Activated T-cell treated with anti-CD3 and anti-CD28 coated beads, Interleukin-2, amount 50 U/mL, for 24 hours (primary cell): ENCODE measurements at places on chromosomes 5 and 9.
A peak's percentile ranks its signal among the peaks of the same experiment; 100 is the strongest.

DNA sequence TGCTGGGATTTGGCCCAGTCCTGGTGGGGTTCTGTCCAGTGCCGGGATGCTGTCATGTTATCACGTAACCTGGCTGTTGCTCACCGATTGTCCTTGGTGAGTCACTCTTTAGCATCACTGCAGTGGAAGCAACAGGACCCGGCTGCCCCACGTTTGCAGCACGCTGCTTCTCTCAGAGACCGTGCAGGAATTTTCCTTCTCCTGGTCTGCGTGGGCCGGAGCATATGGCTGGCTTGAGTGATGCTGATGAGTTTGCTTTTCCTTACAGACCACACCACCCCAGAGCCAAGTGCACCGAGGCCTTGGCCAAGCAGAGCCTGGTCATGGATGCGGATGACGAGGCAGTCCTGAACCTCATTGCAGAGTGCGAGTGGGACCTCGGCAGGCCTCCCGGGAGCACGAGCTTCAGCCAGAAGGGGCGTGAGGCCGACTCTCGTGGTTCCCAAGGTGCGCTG lies 21.4 kb downstream of the CEP72 start:
- DNase-seq: peak; percentile 19

DNA sequence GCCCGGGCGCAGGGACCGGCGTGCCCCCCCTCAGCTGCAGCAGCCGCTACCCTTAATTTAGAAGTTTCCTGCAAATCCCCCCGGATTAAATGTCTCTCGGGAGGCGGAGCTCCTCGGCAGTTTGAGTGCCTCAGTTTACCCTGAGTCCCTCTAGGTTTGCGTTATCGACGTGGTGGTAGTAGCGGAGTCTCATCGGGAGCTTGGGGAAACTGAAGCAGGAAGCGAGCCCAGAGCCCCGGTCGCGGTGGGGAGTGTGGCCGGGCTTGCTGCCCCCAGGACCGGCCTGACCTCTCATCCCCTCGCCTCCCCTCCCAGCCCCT lies 529 bp upstream of the TPM2 start:
- DNase-seq: peak; percentile 53

DNA sequence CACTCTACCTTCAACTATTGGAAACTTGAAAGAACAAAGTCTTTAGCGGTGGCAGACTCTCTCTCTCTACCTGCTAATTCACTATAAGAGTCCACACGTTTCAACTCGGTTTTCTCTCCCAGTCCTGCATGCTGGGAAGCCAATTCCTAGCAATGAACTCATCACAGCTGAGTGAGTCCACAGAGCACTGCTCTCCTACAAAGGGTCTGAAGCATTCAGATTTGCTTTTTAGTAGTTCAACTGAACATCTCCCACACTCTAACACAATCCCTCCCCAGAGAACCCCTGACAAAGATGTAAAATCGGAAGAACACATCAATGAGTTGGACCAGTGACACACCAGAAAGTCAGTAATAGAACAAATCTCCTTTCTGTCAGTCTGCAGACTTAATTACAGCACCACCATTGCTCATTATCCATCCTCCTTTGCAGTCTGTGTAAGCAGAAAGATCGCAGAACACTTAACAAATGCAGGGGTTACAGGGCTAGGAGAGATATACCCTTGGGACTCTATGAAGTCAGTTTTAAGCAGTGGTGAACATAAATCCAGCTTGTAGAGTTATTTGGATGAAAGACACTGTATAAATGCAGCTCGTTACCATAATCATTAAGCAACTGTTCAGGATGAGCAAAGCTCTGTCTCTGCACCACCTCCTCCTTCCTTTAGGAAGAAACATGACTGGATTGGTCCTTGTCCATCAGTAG lies 353.4 kb upstream of the GRIA1 start:
- DNase-seq: no peak

- no peak for DNase-seq
Observed at GRCh38 chr5:38871058-38871605, 25.3 kb downstream of the OSMR start.

DNA sequence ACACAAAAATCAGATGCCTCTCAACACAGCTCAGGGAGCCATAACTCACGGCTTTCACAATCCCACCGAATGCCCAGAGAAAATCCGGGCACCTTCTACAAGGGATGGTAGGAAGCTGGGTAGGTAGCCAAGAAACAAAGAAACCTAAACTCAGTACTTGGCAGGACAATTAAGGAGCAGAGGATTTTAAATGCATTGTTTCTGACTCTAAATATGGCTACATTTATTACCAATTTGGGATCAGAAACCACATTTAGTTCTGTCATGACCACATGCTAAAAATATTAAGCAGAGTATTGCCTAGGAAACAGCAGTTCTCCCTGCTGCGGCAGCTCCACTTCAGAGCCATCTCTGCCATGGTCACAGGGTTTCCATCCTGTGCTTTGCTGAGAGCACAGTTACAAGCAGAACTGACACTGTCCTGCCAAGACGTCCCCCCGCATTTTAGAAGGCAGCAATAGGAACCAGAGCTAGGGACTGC lies 57.5 kb downstream of the SIL1 start:
- DNase-seq: no peak

GRCh38 chr5:75051217-75051751 lies 1.1 kb downstream of the GCNT4 start:
- peak; percentile 59 for DNase-seq

DNA sequence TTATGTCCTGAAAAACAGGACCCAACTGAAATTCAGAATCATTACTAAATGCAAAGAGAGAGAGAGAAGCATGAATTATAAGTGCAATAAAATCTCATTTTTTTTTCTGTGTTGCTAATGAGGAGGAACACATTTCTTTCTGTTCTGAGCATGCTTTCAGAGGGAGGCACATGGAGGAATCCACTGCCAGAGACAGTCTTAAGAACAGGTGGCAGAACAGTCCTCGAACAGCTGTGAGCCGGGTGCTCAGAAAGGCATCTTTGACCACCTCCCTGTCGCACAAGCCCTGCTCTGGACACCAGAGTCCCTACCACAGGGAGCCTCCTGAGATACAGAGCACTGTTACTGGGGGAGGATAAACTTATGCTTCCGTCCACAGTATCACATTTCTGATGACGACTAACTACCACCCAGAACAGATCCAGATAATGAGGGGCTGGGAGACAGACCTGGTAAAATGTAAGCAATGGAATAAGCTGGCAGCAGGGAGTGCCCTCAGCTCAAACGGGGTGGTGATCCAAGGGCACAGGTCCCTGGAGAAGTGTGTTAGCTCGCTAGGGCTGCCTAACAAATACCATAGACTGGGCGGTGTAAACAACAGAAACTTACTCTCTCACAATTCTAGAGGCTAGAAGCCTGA lies 134.0 kb downstream of the SLC1A3 start:
- DNase-seq: no peak

DNA sequence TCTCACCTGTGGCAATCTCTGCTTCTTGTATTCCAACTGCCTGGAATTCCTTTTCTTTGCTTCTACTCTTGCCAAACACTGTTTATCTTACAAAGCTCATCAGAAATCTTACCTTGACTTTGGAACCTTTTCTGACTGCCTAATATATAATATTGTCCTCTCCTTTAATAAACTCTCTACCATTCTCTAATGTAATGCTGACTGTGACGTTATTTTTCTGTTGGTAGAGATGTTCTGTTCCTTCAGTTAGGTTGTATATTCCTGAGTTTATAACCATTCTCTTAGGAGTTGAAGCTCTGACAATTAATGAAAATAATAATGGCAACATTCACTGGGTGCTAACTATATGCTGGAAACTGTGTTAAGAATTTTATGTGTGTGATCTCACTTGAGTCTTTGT lies 188.8 kb upstream of the ATP10B start:
- DNase-seq: no peak

DNA sequence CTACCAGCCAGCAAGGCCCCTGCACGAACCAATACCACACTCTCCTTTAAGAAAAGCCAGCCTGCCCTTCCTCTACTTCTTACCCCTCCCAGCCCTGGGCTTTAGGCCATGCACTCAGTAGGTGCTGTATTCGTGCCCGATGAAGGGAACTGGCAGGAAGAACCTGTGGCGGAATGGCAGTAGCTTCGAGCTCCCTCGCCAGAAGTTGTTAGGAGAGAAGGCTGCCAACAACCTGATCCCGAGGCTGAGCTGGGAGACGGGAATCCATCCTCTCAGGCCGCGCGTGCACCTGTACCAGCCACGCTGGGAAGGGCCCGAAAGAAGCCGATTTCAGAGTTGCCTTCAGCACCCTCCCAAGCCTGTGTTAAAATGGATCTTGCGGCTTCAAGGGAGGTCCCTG lies 45.3 kb upstream of the AKNA start:
- DNase-seq: no peak

GRCh38 chr9:110432253-110432652 lies 94.6 kb upstream of the TXNDC8 start:
- DNase-seq: no peak

DNA sequence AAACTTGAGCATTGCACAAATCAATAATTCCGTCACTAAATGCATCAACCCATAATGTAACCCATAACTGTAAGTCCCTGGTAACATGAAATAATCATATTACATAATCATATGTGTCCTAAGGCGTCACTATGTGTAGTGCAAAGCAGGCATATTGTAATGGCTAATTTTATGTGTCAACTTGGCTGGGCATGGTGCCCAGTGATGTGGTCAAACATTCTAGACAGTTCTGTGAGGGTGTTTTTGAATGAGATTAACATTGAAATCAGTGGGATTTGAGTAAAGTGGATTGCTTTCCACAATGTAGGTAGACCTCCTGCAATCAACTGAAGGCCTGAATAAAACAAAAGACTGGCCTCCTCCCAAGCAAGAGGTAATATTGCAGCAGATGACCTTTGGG lies 794.4 kb upstream of the ACO1 start:
- no peak for DNase-seq

DNA sequence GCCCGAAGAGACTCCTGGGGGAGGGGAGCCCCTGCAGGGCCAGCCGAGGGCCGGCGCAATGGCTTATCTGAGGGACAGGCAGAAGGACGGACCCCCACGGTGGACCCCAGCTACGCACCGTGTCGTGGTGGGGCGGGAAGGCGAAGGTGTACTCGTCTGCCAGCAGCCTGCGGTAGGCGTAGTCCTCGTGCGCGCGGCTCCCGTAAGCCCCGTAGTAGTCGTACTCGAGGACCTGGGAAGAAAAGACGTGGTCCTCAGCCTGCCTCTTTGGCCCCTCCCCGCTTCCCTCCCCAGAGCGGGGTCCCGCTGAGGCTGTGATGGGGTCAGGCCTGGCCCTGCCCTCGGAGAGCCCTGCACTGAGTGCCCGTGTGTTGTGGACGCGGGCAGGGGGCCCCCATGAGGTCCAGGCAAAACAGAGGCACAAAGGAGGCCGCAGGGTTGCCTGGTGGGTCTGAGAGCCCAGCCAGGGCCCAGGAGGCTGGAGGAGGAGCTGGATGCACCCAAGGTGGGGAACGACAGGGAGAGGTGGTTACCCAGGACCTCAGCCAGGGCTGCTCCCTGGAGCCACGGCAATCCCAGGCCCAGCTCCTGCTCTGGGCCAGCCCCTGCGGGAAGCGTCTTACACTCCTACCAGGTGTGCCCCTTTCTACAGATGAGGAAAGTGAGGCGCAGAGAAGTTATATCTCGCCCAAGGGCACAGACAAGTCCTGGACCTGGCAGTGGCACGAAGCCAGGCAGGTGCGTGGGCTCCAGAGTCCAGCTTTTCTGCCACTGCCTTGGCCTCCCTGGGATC lies 35.2 kb downstream of the SARDH start:
- DNase-seq: no peak

GRCh38 chr5:169280286-169280685 lies 20.7 kb downstream of the SLIT3 start:
- no peak for DNase-seq

DNA sequence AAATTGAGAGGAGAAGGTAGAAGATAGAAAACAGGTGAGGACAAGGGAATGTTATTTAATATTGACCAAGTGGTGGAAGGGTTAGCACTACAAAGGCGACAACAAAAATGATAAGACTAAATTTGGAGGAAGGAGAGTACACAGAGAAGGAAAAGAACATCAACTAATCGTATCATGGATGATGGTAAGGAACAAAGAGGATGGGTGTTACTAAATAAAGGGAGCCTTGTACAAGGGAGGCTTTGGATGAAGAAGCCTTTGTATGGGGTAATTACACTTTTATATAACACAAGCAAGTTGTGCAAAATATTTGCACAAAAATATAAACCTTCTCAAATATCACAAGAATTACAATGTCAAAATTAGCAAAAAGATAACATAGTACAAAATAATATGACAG lies 125.7 kb downstream of the ZNF608 start:
- DNase-seq: no peak

GRCh38 chr9:116901260-116901659 lies 214.2 kb downstream of the TRIM32 start:
- DNase-seq: no peak

GRCh38 chr9:129570450-129571297 lies 50.2 kb downstream of the C9orf50 start:
- DNase-seq: no peak

GRCh38 chr5:159094745-159095144 lies 5.0 kb downstream of the EBF1 start:
- DNase-seq: peak; percentile 52

DNA sequence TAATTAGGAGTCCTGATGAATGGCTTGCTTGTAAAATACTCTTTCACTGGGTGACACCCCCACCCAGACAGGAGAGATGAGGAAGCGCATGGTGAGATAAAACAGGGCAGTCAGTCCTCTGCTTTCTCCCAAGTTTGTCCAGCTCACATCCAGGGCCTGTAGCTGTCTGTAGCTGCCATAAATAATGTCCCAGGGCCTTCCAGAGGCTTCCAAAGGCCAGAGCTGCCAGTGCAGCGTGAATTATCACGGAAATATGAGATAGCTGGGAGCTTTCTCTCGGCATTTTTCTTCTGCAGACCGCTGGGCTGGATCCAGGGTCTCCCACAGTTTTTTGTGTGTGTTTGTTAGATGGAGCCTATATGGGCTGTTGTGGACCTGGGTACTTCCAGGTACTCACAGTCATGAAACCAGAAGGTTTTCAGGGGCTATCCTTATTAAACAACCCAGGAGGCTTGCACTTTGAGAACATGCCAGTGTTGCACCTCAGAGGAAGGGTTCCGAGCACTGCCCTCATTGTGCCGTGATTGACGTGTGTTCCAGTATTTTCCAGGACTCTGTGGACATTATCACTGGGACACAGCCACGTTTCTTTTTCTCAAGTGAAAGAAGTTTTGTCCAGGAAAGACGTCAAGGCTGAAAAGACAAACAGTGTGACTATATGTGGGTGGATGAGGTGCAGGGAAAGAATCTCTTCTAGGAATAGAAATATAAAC lies 117.5 kb downstream of the FGF1 start:
- no peak for DNase-seq

GRCh38 chr5:34657988-34658387 lies 1.9 kb downstream of the RAI14 start:
- DNase-seq: no peak

- no peak for DNase-seq
Observed at GRCh38 chr5:17079562-17079961, 137.9 kb upstream of the BASP1 start.

- DNase-seq: no peak
Observed at GRCh38 chr5:140142856-140143255, 17.1 kb downstream of the IGIP start.

- no peak for DNase-seq
Observed at GRCh38 chr9:118670011-118670953, 699.0 kb downstream of the BRINP1 start.

- DNase-seq: no peak
Observed at GRCh38 chr5:142549834-142550233, 136.1 kb downstream of the FGF1 start.
